Smooth muscle cell of bladder (primary cell): ENCODE measurements at places on chromosomes 3 and 15. TPM values are rescaled to one million over a fixed set of nuclear protein-coding genes. Genes with fewer than 3 reads are reported as not detected.

Gene PRSS50
- not detected in 2 replicates for total RNA-seq

Gene BNC1
- total RNA-seq: 7.3 and 8.7 TPM in 2 replicates

Gene FOXL2
- not detected in 2 replicates for total RNA-seq

Gene CNTN3
- total RNA-seq: 0.28 and 2.4 TPM in 2 replicates

Gene SKOR1
- total RNA-seq: under 0.01 and 0.09 TPM in 2 replicates

Gene ADGRG7
- not detected in 2 replicates for total RNA-seq

Gene FBXW12
- total RNA-seq: not detected in 2 replicates

Gene GOLGA6A
- total RNA-seq: 0.14 TPM in 1 of 2 replicates, not detected in the other

Gene RNF123
- total RNA-seq: 20.5 and 20.6 TPM in 2 replicates

Gene TBC1D21
- total RNA-seq: not detected in 2 replicates

Gene LMCD1
- total RNA-seq: 44.2 and 119 TPM in 2 replicates

Gene SCN11A
- under 0.01 TPM in 2 replicates for total RNA-seq

Gene SLCO2A1
- total RNA-seq: under 0.01 TPM in 2 replicates

Gene ZNF80
- not detected in 2 replicates for total RNA-seq

Gene DIPK2A
- total RNA-seq: 31.0 and 66.4 TPM in 2 replicates

Gene PRRT3
- 1.6 and 2.1 TPM in 2 replicates for total RNA-seq

Gene ROPN1
- total RNA-seq: not detected in 2 replicates
